NCI-H2227 treated with DMSO at 0.1 percent for 48 hours (cell line): ENCODE measurements at places on chromosomes 1 and 21.
A peak's percentile ranks its signal among the peaks of the same experiment; 100 is the strongest.

DNA sequence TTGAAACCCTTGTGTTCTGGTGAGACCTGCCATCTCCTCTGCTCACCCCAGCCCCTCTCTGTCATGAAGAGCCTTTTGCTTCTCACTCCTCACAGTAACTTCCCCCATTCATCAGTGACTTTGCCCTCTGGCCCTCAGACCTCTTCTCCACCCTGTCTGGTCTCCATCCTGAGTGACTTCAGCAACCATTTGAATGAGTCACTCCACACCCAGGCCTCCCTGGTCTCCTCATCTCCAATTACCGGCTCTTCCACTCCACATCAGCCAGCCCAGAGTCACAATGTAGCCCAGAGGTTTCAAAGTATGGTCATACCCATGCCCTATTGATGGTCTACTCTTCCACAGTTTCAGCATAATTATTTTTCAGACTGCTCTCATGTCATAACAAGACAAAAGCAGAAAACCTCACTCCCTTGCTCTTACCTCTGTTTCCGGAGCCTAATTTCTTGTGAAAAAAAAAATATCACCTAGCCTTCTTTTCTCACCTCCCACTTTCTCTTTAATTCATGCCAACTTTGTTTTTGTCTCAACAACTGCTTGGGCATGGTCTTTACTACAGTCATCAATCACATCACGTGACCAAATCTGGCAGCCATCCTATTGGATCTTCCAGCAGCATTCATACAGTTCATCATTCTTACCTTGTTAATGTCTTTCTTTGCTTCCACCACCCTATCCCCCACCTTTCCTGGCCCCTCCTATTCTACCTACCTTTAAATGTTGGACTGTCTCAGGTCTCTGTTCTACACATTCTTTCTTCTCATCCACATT, 35.6 kb upstream of the NEK7 start:
- DNase-seq = no peak

GRCh38 chr1:234735916-234736315, 125.9 kb upstream of the IRF2BP2 start:
- DNase-seq = no peak

GRCh38 chr1:77089756-77090155, 129.5 kb downstream of the PIGK start:
- peak; percentile 24 for DNase-seq

DNA sequence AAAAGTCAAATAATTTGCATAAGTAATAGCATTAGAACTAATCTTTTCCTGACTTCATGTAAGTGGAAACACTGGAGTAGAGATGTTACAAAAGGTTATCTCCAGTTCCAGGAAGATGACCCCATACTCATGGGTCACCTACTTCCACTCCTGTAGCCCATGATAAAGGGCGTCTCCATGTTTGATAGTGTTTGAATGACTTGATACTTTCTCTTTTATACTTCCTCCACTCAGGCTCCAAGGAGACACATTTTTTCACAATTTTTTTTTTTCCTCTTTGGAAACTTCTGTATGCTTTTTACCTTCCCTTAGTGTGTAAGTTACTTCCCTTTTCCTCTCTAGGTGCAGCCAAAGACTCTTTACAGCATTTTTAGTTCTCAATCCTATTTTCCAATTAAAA, 382.1 kb upstream of the B3GALT2 start:
- no peak for DNase-seq

DNA sequence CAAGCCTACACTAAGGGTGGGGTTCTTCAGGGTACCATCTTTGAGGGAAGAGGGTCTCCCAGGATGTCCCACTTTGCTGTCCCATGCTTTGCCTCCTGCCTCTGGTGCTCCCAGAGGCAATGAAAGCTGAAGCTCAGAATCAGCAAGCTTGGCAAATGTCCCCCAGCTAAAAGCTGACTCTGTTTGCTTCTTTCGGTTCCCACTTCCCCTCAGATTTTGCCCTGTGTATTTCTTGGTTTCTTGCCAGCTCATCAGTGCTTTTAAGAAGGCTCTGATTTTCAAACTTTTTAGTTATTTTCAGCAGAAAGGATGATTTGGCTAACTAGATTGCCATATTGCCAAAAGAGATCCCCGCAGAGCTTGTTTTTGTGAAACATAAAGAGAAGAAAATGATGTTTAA, 33.1 kb upstream of the COG2 start:
- no peak for DNase-seq

GRCh38 chr1:65964123-65964522, 171.4 kb downstream of the PDE4B start:
- no peak for DNase-seq

DNA sequence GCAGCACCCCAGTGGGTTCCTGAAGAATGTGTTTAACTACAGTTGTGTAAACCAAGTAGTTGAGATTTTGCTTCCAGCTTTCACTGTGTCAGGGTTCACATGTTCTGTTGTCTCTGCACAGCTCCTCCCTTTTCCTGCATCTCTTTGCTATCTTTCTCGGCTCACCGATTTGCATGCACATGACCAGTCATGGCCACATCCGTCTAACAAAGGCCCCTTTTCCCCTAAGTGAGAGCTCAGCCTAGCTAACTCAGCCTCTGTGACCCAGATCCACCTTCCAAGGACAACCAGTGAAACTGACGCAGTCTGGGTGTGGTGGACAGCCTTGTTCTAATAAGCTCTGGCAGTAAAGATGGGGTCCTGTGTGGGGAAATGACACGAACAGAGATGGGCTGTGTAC, 101.1 kb downstream of the ZP4 start:
- DNase-seq = no peak

DNA sequence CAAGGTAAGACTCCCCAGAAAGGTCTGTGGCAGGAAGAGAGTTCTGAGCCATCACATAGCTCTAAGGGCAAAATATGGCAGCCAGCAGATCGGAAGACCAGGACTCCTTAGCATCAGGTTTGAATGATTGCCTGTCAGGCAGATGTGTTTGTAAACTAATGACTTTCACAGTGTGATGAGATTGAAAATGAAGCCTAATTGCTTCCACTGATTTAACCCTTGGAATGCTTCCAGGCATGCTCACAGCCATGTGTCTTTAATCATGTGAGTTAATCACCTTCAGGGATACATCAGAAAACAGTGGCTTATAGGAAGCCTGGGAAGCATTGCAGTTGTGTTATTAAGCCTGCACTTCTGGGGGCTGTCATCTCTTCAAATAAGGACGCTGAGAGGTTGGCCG, 82.8 kb downstream of the LRRC53 start:
- no peak for DNase-seq

DNA sequence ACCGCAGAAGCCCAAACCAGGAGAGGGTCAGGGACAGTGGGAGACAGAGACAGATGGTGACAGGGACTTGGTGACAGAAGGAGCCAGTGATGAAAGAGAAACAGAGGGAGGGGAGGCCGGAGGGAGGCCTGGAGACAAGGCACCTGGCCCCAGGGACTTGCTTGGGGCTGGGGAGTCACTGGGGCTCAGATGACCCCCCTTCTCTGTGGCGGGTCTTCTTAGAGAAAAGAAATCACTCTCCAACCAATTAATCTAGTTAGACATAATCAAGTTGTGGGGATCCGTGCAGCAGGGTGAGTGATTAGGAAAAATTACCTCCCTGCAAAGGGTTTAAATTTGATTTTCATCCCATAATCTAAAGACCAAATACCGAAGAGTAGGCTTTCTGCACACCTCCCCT, 519.8 kb downstream of the PTPRU start:
- DNase-seq = no peak

DNA sequence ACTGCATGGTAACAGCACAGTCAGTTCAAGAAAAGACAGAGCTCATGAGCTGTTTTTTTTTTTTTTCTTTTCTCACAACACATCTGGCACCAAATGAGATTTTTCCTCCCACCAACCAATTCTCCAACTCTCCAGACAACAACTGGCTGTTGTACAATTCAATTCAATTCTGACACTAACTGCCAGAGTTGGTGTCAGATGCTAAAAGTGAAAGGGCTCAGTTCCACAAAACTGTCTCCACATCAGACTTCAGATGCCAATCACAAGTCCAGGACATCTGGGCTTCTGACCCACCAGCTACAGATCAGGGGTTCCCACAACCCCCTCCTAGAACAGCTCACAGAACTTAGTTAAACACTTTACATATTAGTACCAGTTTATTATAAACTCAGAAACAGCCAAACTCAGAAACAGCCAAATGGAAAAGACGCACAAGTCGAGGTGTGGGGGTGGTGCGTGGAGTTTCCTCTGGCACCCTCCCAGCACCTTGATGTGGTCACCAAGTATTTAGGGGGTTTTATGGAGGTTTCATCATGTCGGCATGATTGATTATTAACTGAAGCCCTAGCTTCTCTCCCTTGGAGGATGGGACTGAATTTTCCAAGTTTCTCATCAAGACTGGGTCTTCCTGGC, 39.2 kb upstream of the LRRC8D start:
- DNase-seq = no peak

DNA sequence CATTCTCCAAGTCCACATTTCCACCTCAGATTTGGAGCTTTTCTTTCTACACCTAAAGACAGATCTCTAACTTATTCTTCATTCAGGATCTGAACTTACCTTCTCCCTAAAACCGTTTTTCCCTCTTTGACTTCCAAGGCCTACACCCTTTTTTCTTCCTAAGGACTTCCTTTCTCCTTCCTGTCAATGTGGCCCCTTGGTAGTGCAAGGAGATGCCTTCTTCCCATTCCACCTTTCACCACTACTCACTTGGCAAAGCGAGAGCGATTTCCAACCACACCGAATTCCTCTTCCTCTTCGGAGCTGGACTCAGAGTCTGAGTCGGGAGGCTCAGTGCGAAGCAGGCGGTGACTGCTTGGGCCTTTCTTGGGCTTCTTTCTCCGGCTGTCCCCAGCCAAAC, 1.3 kb downstream of the EFCAB14 start:
- no peak for DNase-seq
